ENCODE measurements at places on chromosomes 12 and 14.

DNA sequence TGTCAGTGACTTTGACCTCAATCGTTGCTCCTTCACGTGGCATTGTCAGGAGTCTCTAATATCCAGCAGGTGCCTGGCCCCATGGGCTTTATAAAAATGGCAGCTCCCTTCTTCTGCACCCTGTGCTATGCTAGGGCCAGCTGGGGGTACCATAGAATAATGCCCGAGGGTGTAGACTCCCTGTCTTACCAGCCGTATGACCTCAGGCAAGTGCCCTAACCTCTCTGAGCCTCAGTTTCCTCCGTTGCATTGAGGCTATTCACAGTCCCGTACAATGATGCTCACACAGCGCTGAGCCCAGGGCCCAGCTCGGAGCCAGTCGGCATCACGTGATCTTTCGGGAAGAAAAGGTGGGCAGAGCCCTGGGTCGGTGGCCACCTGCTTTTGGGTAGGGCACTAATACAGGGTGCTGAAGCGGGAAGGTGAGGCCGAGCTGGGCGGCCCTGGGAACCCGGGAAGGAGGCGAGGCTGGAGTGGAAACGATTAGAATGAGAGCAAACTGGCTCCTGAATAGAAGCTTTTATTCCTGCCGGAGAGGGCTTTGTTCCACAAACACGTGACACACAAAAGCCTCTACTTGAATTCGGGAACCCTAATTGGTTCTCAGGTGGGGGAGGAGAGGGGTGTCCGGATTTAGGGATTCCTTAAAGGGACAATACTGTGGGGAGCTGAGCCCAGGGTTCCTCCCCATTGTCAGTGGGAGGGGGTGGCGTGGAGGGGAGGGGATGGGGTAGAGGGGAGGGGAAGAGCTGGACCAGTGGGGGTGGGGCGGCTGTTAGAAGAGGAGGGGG, 19.9 kb upstream of the MSI1 start:
- DNase-seq = peak; percentile 76

DNA sequence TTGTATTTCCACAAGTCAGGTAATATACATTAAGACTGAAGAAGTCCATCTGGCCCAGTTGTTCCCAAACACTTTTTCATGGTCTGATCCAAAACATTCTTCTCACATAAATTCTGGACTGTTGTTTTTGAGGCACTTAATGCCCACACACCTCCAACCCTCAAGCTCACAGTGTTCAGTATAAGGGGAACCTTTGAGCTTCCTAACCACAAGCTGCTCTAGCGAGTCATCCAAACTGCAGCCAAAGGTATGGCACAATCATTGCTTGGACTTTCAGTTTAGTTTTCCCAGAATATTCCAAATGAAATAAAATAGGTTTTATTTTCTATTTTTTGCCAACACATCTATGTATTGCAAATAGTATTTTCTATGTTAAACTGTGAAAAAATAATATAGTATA, 103.0 kb downstream of the PUS7L start:
- no peak for DNase-seq

DNA sequence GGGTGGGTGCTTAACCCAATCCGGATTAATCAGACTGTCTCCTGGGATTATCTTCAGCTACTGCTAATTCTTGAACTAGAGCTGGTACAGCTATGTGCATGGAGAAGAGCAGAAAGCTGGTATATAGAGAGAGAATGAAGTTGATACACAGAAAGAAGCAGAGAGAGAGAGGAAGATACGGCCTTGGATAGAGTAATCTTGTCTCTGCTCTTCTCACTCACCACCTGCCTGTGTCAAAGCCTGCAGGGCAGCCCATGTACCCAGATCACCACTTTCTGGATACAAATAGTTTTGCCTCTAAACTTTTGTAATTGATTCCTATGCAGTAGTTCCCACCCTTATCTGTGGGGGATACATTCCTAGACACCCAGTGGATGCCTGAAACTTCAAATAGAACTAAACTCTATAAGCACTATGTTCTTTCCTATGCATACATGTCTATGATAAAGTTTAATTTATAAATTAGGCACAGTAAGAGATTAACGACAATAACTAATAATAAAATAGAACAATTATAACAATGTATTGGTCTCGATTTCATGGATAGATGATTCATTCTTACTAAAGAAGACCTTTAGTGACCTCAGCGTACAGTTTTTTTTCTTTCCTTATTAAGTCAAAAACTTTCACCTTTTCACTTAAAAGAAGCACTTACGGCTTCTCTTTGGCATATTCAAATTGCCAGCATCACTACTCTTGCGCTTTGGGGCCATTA, 45.5 kb downstream of the YEATS4 start:
- no peak for DNase-seq

DNA sequence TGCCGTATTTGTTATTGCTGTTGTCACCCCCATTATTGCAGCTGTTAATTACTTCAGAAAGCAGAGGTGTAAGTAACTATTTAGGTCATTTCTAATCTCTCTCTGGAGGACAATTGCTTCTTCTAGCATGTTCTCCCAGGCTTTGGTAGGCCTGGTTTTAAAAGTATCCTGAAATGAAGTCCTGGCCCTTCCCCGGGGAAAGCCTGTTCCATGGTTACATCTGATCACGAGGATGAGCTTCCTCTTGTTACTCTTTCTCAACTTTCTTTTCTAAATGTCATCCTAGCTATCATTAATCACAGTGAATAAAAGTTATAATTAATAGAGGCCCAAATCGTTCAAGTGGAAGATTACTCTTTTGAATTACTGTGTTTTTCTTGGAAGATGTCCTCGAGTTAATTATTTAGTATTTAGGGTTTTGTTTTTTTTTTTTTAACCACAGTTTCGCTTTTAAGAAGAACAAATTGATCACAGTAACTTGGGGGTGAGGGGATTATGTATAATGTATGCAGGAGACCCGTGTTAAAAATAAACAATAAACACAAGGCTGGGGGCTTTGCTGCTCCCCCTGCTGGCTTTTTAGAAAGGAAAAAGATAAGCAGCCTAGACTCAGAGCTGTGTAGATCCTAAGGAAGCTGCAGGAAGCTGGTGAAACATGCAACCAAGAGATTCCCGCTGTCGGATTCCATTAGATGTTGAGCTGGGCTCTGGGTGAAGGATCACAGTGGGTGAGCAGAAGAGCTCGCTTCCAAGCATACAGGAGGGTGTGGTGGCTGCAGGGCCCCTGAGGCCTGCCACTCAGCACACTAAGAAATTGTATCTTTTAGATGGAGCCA, 420.1 kb downstream of the FUT8 start:
- no peak for DNase-seq

DNA sequence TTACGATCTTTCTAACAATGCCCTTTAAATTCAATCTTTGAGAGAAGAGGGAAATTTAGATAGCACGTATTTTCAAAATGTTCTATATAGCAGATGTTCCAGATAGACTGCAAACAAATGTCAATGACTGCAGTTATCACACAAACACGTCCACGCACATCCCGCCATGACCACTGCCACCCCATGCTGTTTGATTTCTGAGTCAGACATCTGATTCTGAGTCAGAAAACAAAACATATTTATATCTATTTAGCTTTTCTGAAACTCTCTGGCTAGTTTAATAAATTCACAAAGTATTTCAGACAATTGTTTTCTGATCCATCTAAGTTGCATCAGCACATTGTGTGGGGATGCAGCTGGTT, 105.9 kb upstream of the BCAT1 start:
- DNase-seq = no peak

DNA sequence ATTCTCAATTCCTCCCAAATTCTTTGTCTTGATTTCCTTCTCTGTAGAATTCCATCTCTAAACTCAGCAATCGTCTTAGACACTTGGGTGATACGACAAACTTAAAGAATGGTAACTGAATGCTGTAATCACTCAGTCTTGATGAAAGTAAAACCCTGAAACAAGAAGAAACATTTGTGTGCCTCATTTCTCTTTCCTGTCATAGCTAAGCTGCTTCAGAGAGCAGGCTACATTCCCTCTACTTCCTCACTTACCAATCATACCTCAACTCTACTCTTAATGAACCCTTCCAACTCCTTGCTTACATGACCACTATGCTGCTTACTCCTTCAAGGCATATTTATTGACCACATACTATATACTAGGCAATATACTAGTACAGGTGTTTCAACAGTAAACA, 8.3 kb downstream of the MAP4K5 start:
- DNase-seq = no peak

DNA sequence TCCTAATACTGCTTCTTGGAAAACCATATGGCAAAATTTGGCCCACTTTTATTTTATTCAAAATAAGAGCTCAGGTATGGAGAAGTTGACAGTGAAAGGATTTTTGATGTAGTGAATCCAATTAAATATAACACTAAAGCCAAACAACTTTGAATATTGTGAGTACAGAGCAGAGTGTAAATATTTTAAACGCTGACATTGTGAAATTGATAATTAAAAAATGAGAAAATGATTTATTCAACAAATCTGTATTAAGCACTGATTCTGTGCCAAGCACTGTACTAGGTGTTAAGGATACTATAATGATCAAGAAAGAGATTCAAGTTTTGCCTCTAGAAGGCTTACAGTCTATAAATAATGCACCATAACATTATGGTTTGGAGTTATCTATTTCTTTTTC, 50.5 kb downstream of the ATL1 start:
- DNase-seq = no peak

- DNase-seq = no peak
Measured at GRCh38 chr14:20866963-20867362, 24.2 kb upstream of the RNASE3 start.

- no peak for DNase-seq
Measured at GRCh38 chr12:57918147-57918546, 23.2 kb upstream of the ATP23 start.

Measured in DMS79 treated with DMSO at 0.1 percent for 48 hours (cell line).